ENCODE measurements at places on chromosomes 5 and 9.

DNA sequence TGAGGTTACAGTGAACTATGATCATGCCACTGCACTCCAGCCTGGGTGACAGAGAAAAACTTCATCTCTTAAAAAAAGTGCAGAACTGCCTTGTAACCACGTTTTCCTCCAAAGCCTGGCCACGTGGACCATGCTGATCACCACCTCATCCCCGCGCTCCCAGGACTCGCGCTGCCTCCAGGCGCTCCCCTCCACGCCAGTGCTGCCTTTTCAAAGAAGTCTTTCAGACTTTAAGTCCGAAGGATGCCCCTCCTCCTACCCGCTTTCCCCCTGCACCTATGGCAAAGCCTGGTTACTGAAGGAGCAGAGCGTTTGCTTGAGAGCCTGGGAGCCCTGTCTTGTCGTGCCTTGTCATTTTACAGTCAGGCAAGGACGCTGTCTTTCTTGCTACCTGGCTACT, 43.8 kb downstream of the HABP4 start:
- DNase-seq = no peak

- no peak for DNase-seq
Observed at GRCh38 chr9:71915495-71915894, 4.1 kb downstream of the C9orf85 start.

DNA sequence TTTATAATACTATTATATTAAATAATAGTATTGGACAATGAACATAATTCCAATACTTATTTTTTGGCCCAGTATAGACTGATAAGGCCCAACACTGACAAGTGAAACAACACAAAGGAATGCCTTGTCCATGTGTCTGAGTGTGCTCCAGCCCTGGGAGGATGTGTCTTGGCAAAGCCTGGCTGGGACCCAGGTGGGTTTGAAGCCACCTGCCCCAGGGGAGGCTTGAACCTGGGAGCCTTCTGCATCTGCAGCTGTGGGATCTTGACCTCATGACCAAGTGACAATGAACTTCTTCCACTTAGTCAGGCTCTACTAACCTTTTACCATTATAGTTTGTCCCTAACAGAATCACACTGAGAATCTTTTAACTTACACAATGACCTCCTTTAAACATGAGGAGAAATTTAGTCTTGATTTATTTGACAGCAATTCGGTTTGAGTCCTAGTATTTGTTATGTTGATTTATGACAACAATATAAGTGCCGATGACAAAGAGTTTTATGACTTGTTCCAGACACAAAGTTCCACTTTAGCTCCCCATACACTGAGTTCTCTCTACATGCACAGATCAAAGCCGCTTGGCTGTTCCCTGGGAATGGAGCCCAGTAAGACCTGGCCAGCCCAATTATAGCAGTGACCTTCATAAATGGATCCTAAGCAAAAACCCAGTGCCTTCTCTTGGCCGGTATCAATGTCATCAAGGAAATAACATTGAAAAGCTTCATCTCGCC, 294.5 kb downstream of the CTNND2 start:
- DNase-seq = no peak

GRCh38 chr9:114746591-114747346, 59.1 kb downstream of the TNFSF15 start:
- no peak for DNase-seq

GRCh38 chr5:126777257-126777974, 480 bp downstream of the LMNB1 start:
- peak; percentile 67 for DNase-seq

- no peak for DNase-seq
Observed at GRCh38 chr5:138664276-138664943, 88.8 kb upstream of the CTNNA1 start.

- no peak for DNase-seq
Observed at GRCh38 chr5:137245438-137245837, 253.7 kb downstream of the SPOCK1 start.

DNA sequence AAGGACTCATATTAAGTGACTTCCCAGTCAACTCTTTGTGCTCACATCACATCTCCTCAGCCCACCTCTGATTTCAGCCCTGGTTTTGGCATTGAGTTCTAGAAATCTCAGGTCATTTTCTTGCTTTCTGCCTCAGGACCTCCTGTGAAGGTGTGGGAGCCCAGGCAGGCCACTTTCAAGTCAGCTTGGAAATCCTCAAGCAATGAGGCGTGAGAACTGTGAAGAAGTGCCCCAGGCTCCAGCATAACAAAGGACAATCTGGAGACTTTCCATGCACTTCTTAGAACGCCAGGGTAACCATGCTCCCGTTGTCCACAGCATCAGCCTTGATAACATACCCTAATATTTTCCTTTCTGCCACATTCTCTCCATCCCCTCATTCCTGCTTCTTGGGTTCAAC, 131.2 kb upstream of the MAP3K1 start:
- no peak for DNase-seq

DNA sequence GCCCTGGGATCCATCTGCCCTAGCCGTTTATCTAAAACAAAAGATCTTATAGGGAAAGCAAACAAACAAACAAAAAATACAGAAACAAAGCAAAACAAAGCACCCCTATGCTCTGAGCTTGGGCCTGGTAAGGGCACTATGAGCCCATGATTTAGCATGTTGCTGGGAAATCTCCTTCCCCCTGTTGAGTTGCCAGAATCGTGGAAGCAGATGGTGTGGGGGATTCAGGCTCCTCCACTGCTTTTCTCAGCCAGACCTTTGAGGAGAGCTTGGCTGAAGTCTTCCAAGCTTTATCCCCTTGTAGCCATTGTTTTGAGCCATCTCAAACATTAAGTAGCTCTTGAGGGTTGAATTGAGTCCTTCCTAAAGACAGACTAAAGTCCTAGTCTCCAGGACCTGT, 29.9 kb downstream of the TMC1 start:
- no peak for DNase-seq

- no peak for DNase-seq
Observed at GRCh38 chr5:65730910-65731309, 8.9 kb downstream of the NLN start.

DNA sequence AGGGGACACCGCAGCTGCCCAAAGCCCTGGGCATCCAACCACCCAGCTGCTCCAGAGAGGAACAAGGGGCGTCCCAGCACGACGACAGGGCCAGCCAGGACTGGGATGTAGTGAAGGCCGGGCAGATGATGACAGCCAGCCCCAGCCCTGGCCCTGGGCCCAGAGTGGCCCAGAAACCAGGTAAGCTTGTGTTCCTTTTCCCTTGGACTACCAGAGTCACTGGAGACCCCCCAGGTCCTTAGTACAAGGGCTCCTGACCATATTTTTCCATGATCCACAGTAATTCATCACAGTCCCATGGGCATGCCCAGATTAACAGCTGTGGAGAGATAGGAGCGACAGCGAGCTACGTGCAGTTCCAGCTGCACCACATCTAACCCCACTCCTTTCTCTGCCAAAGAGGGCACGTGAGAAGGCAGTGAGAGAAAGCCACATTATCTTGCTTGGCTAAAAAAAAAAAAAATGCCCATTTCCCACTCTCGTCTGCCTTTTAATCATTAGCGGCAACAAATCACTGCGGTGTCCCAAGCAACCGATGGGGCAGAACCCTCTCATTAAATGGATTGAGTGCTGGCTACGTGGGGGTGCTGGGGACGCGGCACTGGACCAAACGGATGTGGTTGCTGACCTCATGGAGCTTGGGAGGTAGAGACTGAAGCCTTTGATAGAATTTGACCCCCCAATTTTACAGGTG, 21.7 kb upstream of the SYNPO start:
- DNase-seq = no peak

- DNase-seq = no peak
Observed at GRCh38 chr5:68592351-68592750, 376.8 kb downstream of the PIK3R1 start.

DNA sequence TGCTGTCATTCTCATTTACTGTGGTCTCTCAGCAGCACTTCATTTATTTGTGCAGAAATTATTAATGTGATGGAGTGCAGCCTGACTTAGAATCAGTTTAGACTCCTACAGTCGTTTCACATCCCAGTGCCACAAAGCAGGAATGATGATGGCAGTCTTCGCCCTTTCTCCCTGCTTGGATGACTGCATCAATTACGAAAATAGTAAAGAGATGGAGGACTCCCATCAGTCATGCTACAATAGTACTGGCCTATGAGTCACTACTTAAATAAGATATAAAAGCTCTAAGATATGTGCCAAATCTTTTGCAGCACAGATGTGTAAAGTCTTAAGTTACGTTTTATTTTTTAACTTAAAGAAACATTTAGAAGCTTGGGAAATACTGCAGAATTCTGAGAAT, 263.9 kb downstream of the CHSY3 start:
- no peak for DNase-seq

Data from CD4-positive, alpha-beta T cell treated with Interferon gamma for 1 hour (primary cell).